ENCODE measurements at places on chromosomes 1 and 21.

- no peak for DNase-seq
Measured at GRCh38 chr1:21820597-21821232, 8.7 kb downstream of the LDLRAD2 start.

GRCh38 chr1:230537456-230537855 is 104.8 kb upstream of the COG2 start:
- DNase-seq = no peak

- no peak for DNase-seq
Measured at GRCh38 chr1:184974837-184975115, 468 bp upstream of the NIBAN1 start.

DNA sequence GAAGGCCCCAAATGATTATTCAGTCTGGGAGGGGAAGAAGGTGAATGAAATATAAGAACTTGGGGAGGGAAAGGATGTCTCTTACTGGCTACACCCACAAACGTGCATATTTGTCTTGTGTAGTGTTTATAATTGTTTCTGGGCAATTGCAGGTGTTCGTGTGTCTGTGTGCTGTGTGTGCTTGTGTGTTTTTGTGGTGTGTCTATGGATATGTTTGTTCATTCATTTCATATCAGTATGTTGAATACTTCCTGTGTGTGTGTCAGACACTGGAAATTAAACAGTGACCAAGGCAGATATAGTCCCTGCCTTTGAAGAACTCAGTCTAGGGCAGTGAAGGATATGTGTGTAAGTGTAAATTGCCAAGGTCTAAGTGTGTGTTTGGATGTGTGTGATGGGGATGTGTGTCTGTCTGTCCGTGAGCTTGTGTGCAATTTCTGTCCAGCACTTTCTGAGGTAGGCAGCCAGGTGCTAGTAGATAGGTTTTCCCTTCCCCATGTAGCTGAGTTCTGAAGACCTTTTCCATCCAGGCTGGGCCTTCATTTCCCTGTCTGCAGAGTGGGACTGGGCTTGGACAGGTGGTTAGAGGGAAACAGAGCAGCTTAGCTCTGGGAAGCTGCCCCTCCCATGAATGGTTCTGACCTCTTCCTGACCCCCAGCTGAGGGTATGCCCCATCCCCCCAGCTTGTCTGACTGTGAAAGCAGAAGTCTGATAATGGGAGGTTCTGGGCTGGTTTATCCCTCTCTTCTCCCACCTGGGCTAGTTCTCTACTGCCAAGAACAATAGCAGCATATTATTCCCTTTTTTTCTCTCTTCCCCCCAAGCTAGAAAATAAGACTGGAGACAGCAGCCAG is 3.8 kb downstream of the AGO1 start:
- no peak for DNase-seq

GRCh38 chr1:9867408-9868243 is 42.4 kb downstream of the CTNNBIP1 start:
- peak; percentile 88 for DNase-seq

- peak; percentile 89 for DNase-seq
Measured at GRCh38 chr1:47313915-47314664, at the start of gene STIL. TSS of gene STIL (minus strand) at chr1:47314147. CDS start at chr1:47310319, 3,828 bp downstream.

GRCh38 chr1:81803431-81804110 is 2.8 kb downstream of the ADGRL2 start:
- no peak for DNase-seq

GRCh38 chr1:205002705-205003104 is 40.3 kb upstream of the CNTN2 start:
- no peak for DNase-seq

DNA sequence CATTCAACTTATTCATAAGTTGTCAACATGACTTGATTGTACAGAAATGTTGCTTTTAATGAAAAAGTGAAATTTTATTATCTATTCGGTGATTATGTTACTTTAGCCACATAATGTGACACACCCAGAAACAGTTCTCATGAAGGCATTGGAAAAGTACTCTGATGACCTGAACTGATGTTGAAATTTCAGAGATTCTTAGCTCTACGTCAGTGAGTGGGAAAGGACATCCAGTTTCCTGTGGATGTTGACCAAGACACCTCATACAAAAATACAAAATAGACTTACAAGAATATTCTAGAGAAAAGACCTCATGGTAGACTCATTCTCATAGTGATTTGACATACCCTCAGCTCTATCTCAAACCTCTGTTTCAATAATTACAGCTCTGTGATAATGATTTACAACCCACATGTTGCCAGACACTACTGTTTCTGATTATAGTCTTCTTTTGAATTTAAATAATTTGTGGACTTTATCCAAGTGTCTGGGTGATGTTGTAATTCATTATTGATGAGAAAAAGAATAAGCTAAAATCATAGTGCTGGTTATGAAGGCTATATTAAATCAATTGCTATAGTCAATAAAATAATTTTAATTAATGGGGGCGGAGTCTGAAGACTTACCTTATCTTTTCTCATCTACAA is 37.3 kb downstream of the KCNK2 start:
- no peak for DNase-seq

DNA sequence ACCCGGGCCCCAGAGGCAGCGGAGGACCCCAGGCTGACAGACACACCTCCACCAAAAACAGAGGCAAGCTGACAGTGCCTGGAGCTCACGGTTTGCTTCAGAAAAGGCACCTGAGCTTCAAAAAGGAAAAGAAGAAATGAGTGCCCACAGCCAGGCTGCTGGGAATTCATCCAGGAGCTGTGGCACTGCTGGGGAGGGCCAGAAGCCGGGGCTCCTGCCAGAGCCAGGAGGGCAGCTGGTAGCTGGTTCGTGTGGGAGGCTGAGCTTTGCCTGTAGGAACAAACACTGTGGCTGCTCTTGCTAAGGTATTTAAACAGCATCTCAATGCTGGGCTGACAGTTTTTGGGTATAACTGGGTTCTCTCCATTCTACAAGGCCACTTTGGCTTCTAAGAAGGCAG is 19.5 kb downstream of the KCNJ6 start:
- DNase-seq = no peak

DNA sequence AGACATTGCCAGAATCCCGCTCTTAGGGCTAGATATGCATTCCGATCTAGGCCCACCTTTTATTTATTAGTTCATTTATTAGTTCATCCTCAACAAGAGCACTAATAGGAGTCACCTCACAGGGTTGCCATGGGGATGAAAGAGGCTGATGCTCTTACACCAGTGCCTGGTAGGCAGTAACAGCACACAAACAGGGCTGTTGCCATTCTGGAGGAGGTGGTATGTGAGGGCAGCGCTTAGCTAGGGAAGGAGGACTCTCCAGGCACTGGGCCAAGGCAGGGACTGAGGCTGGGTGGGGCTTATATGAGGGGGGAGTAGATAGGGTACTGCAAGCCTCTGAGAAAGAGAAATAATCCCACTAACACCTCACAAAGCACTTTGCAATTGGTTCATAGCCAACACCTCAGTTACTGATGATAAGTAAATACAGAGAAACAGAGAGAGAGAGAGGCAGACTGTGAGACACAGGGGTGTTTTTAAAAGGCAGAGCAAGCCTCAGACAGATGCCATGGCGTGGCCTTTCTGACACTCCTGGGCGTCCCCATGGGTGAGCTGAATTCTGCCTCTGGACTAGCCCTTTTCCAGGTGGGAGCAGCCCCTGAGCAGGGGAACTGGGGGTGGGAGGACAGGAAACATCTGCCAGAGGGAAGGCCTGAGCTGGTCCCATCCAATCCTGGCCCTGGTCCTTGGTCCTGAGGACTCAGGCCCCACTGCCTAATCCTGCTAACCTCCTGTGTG is 5.9 kb downstream of the FCGR2A start:
- no peak for DNase-seq

GRCh38 chr1:18344755-18345154 is 136.0 kb upstream of the KLHDC7A start:
- no peak for DNase-seq

- DNase-seq = no peak
Measured at GRCh38 chr1:240737298-240737697, 125.3 kb upstream of the GREM2 start.

GRCh38 chr1:86841116-86841515 is 72.8 kb downstream of the SELENOF start:
- DNase-seq = no peak

GRCh38 chr1:30366199-30366598 is 357.2 kb downstream of the MATN1 start:
- DNase-seq = no peak

GRCh38 chr1:236156512-236157208 is 14.3 kb downstream of the GPR137B start:
- no peak for DNase-seq

GRCh38 chr1:168320800-168321450 is 40.2 kb downstream of the TBX19 start:
- no peak for DNase-seq

GRCh38 chr1:20558191-20558590 is 5.8 kb downstream of the FAM43B start:
- no peak for DNase-seq

GRCh38 chr1:33393524-33393923 is 37.4 kb downstream of the PHC2 start:
- DNase-seq = no peak

DNA sequence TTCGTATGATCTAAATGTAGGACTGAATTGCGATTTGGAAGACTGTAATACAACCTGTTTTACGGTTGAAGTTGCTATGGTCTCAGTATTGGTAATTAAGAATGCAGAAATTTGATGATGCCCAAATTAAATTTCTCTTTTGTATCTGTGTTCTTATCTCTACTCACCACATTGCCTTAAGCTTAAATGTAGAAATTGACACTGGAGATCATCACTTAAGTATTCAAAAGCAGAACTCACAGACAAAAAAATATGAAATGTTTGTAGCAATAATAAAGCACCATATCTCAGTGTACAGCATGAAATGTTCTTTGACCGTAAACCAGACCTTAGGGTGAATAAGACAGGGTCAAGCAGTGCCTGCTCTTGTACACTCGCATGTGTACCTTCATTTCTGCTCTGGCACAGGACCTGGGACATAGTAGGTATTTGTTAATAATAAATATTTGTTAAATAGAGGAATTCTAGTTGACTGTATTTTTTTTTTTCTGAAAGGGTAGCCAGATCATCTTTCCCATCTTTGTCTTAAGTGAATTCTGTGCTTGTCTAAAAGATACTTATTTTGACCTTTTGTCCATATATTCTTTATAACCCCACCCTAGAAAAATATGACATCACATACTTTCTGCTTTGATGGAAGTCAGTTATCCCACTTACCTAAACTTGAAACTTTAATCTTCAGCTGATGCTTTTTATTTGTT is 1.5 kb downstream of the CDC7 start:
- no peak for DNase-seq

DNA sequence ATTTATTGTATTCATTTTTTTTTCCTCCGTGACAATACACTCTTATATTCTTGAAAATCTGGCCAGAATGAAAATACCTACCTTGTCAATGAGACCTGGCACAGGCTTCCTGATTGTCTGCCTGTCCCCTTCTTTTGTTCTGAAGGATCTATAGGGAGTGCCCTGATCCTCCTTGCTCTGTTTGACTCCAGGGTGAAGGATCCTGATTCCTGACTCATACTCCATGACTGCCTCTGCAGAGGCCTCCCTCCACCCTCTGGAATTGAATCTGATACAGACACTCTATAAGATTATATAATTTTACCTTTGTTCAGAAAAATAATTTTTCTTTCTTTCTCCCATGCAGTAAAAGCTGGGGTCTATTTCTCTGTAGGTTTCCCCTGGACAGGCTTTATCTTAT is 116.2 kb downstream of the HMCN1 start:
- DNase-seq = no peak
